ENCODE measurements at places on chromosomes 3 and 15.

DNA sequence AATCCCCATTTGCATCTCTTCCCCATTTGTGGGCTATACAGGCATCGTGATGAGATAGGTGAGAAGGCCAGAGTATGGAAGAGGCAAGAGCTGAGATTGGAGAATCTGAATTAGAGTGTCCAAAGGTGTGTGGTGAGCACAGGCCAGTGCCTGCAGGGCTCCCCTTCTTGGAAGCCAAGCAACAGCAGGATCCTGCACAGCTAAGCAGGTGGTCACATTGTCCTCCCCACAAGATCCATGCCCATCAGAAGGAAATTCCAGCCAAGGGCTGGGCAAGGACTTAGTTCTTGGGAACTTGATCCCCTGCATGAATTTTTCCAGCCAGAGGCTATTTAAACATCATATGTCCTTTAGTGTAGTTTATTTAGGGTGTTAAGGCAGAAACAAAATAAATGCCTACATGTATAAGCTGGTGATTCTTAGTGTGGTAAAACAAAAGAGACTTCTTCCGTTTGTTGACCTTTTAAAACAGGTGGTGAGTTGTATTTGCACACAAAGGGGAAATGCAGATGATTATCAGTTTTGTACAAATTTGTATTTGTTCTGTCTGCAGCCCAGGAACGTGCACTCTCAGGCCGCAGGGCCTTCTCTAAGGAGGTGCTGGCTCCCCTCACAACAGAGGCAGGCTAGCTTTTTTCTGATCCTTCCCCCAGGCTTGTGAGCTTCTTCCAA, 110.2 kb downstream of the PLCL2 start:
- no peak for DNase-seq

DNA sequence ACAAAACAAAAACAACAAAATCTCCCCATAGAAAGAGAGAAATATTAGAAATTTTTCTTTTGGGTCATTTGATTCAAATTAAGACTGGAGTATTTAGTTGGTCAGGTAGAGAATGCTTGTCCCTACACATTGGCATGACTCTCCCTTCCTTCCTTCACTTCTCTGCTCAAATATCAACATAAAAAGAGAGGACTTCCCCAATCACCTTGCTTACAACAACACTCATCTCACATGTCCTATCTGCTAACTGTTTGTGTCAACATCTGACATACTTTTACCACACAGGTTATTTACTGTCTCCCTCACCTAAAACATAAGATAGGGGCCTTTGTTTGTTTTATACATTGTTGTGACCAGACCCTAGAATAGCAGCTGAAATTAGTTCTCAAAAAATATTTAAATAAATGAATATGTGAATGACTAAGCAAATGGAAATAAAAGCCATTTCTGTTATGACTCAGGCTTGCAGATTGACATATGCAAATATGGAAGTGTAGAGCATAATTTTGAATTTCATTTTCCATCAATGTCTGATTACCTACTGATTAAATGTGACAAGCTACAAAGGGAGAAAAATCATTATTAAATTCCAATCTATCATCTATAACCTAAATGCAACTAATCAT, 304.8 kb downstream of the CTNNB1 start:
- DNase-seq, result no peak

DNA sequence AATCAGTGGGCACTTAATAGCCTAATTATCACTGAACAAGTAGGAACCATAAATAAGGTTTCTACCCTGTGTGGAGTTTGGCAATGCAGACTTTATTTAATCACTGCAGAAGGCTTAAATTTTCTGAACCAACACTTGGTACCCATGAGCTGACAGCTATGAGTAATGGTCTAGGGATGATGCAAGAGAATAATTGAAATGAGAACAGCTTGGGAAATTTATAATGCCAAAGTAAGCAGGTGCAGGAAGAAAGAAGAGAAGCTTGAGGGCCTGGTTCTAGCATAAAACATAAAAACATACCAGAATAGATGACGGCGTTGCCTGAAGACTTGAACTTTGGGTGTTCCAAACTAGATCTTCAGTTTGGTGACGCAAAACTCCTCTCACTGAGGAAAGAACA, 67.0 kb downstream of the IMPG2 start:
- DNase-seq, result no peak

DNA sequence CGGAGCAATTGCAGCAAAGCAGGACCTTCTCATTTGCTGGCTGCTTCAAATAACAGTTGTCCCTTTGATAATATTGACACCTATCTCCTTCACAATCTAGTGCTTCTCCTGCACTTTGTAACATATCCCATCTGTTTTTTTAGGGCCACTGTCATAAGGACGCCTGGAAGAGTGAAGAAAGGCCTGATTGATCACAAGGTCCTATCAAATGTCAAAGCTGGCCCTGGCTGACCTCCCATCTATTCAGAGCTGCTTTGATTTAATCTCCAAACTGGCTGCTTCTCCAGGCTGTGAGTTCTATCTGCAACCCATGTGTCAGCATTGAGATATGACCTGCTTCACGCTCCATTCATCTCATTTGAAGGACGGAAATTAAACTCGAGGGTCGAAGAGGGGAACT, 601.2 kb upstream of the KCNMB2 start:
- DNase-seq, result no peak

- no peak for DNase-seq
Observed at GRCh38 chr3:2099028-2099671, 484 bp downstream of the CNTN4 start.

GRCh38 chr3:134457376-134458074, 28.3 kb downstream of the ANAPC13 start:
- DNase-seq, result no peak

GRCh38 chr3:99663977-99664376, 25.6 kb downstream of the COL8A1 start:
- DNase-seq, result no peak

GRCh38 chr15:64026591-64026990, 19.7 kb downstream of the DAPK2 start:
- DNase-seq, result no peak

DNA sequence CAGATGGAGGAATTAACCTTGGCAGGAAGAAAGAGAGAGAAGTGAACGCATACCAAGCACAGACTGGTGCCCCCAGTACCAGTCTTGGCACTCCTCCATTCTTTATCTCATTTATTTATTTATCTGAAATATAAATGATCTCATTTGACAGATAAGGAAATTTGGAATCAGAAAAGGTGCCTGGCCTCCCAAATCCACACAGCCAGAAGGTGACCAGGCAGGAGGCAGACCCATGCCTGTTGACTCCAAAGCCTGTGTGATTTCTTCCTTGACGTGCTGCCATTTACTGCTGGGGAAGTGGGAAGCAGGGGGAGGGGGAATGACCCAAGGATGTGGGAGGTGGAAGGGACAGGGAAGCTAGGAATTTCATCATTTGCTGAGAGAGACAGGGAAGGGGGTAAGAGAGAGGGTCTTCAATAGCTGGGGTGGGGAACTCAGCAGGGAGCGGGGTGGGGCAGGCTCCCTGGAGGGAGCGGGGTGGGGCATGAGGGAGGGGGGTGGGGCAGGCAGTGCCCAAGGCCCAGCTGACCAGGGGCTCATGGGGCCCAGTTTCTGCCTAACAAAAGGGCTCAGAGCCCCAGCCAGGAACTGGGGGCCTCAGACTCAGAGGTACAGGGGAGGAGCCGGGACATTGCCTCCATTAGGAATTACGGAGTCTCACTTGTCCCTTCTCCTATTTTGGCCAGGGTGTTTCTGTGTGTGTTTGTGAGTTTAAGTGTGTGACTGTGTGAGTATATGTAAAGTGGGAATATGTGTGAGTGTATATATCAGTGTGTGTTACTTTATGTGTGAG, 63.0 kb downstream of the MINAR1 start:
- DNase-seq, result no peak

- no peak for DNase-seq
Observed at GRCh38 chr3:11522398-11522715, 121.4 kb downstream of the VGLL4 start.

DNA sequence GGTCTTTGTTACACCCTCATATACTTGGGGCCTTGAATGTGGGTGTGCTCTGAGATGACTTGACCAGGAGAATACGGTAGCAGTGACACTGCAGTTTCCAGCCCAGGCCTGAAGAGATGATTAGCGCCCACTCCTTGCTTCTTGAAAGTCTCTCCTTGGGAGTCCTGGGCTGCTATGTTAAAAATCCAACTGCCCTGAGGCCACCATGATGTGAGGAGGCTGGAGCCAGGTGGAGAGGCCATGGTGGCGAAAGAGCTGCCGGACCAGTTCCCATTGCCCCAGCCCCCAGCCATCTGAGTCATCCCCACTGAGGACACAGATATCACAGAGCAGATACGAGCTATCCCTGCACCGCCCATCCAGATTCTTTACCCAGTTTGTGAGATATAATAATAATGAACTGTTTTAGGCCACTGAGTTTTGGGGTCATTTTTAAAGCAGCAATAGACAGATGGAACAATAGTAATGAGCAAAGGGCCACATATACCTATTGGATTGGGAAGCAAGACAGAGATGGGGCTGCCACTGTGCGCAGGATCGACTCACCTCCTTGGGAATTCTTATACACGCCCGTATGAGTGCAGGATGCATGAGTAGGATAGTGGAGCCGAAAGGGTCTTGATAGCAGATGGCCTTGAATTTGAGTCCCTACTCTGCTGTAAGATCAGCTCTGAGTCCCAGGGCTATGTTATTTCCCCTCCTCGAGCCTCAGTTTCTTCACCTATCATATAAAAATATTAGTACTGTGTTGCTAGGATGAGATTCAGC, 12.1 kb upstream of the GATA2 start:
- DNase-seq, result no peak

GRCh38 chr3:195182470-195182795, 88.5 kb downstream of the XXYLT1 start:
- no peak for DNase-seq

GRCh38 chr3:38646630-38647029, 2.9 kb downstream of the SCN5A start:
- DNase-seq, result no peak

GRCh38 chr15:48937886-48938285, 25.8 kb downstream of the SHC4 start:
- no peak for DNase-seq

- DNase-seq, result no peak
Observed at GRCh38 chr3:159163656-159164055, 361.8 kb downstream of the MFSD1 start.

DNA sequence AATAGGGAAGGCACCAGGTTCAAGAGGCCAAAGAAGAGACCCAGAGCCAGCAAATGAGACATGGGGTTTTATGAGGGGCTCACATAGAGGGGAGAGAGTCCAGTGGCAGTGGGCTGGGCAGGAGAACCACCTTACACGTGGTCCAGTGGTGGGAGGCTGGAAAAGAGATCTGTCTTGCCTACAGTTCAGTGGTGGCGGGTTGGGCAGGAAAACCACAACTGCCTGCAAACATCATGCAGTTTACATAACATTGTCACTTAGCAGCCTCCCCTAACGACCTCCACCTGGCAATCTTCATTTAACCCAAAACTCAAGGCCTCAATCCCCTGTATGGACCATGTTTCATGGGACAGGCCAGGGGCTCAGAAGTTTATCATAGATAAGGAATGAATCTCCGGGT, 29.1 kb downstream of the CRYGS start:
- DNase-seq, result no peak

GRCh38 chr3:10550705-10551104, 45.3 kb upstream of the ATP2B2 start:
- no peak for DNase-seq

GRCh38 chr3:192273697-192274010, 453.7 kb downstream of the FGF12 start:
- no peak for DNase-seq

DNA sequence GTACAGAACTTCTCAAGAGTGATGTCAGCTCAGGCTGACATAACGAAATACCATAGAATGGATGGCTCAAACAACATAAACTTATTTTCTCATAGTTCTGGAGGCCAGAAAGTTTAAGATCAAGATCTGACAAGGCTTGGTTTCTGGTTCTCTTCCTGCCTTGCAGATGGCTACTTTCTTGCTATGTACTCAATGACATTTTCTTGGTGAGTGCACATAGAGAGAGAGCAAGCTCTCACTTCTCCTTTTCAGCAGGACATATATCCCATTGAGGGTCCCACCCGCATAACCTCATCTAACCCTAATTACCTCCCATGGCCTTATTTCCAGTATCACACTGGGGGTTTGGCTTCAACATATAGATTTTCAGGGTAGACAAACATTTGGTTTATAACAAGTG, 1072.1 kb downstream of the PLOD2 start:
- DNase-seq, result no peak

DNA sequence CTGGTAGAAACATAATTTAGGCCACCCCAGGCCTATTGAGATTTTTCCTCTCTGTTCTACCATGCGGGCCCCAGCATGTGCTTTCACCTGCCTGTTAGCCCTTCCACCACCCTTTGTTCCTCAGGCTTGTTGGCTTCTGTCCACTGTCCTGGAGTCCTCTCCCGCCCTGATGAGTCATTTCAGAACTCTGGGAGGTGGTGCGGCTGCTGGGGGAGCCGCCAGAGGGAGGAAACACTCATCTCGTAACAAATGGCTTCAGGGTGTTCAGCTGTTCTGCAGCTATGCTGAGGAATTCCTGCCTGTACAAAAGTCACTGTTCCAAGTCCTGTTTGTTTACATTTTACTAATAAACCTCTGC, 36.3 kb downstream of the LRTM1 start:
- DNase-seq, result no peak

DNA sequence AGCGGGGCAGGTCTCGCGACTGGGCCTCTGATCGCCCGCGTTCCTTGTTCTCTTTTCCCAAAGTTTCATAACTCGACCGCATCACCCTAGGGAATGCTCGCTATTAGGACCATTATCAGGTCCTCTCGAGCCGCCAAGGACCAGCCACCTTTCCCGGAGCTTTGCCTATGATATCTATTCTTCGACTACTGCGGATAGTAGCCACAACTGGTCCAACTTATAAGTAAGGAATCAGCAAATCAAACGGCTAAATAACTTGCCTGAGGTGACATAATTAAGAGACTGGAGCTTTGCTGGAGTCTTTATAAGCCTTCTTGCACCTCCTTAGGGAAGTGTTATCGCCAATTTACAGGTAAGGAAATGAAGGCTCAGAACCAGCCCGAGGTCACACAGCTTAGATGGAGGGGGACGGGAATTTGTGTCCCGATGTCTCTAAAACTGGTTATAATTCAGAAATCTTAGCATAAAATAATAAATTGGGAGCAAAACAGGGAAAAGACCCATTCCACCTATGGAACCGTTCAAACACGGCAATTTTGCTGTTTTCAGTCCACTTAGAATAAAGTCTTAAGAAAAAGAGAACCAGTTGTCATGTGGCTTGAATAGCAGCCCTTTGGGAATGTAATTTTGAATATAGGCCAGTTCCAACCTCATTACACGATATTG, 479 bp upstream of the PLD1 start:
- DNase-seq, result no peak

DNA sequence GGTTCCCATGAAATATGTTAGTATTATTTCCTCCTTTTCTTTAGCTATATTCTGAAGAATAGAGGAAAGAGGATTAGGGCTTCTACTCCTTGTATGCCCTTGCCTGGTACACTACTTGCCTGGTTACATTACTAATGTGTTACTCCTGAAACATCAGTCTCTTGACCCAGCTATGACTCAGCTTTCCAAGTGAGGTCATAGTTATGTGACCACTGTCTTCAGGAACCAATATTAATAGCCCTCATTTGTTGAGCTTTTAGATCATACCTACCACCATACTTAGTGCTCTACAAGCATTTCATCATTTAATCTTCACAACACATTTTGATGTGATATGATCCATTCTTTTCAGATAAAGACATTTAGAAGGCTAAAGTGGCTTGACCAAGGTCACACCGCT, 60.3 kb downstream of the CMSS1 start:
- no peak for DNase-seq
